ENCODE measurements at places on chromosomes 6 and 20.

DNA sequence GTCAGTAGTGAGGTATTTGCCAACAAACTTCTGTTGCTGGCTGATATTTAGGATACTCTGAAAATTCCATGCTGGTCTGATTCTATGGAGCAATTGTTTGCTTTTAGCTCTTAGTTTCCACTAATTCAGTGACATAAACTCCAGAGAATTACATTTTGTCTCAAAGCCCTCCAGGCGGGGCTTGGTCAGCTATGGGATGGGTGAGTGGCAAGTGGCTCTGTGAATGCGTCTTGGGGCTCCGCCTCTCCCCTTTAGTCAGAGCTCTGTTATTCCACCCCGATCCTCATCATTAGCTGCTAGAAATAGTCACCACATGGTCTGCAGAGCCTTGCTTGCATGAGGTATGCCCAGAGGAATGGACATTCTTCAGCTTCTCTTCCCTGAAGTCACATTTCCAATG, 540.6 kb downstream of the QKI start:
- DNase-seq: no peak

- DNase-seq: no peak
Observed at GRCh38 chr6:169165561-169166300, 87.9 kb downstream of the THBS2 start.

DNA sequence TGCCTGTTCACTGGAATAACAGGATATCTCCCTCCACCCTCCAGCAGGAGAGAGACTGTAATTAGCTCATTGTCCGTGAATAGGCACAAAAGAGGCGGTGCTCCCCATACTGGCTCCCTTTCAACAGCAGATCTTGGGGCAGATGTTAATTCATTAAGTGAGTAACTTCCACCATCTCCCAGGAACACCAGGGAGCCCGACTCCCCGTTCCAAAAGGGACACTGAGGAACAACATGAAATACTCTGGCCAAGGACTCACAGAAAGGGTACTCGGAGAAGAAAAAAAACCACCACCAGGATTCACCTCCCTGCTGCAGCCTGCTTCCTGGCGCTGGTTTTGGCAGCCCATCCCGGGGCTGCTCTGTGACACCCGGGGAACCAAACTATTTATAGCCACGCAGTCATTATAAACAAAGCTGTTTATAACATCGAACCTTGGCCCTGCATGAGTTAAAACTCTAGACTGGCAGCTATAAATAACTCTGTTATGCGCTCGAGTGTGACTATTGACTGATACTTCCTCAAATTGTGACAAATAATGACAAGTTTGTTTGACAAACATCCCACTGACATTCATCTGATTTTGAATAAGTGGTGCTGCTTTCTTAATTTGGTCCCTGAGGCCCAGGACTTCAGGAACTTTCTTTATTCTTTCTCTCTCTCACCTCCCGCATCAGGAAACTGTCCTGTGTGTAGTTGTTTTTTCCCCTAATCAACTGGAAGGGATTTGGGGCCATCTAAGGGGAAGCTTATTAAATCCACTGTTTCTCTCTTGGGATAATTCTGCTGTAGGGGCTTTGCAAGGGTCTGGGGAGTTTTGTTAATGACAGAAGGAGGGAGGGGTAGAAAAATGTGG, 521.6 kb downstream of the CD83 start:
- DNase-seq: peak; percentile 47

DNA sequence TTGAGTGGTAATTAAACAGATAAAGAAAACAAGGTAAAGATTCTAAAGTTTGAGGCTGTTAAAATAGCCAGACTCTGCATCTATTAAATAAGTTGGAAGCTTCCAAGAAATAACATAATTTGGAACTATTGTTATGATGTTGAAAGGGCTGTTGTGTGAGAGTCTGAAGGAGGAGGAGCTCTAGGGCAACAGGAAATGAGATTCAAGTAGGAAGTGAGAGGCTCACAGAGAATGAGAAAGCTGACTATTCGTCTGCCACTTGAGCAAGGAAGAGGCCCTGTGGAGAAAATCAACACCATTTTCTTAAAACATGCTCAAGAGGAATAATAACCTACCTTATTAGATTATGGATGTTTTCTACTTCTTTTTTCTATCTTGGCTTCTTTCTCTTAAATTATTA, 185.2 kb downstream of the SLC24A3 start:
- no peak for DNase-seq

GRCh38 chr6:30781743-30782424, 37.5 kb upstream of the IER3 start:
- peak; percentile 87 for DNase-seq

GRCh38 chr6:44258921-44259320, 1.6 kb upstream of the SLC35B2 start:
- DNase-seq: no peak

- no peak for DNase-seq
Observed at GRCh38 chr20:20505554-20505953, 137.7 kb downstream of the INSM1 start.

Data from NCI-H2227 treated with DMSO at 0.1 percent for 48 hours (cell line).